Stimulated activated CD8-positive, alpha-beta memory T cell treated with anti-CD3 and anti-CD28 coated beads, Interleukin-7, amount 100 ng/mL, for 48 hours (primary cell): ENCODE measurements at places on chromosomes 4 and X.

GRCh38 chr4:188578657-188579056 lies 439.4 kb downstream of the TRIML1 start:
- DNase-seq: no peak

GRCh38 chr4:106494066-106494465 lies 125.5 kb upstream of the GIMD1 start:
- DNase-seq: no peak

DNA sequence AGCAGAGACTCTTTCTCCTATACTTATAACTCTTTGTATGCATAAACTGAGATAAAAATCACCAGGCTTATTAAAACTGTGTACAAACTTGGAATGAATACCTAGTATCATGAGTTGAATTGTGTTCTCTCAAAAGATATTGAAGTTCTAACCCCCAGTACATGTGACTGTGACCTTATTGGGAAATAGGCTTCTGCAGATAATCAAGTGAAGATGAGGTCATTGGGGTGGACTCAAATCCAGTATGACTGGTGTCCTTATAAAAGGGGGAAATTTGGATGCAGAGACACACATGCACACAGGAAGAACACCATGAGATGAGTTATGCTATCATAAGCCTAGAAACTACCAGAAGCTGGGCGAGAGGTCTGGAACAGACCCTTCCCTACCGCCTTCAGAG lies 26.2 kb downstream of the ZNF827 start:
- no peak for DNase-seq

DNA sequence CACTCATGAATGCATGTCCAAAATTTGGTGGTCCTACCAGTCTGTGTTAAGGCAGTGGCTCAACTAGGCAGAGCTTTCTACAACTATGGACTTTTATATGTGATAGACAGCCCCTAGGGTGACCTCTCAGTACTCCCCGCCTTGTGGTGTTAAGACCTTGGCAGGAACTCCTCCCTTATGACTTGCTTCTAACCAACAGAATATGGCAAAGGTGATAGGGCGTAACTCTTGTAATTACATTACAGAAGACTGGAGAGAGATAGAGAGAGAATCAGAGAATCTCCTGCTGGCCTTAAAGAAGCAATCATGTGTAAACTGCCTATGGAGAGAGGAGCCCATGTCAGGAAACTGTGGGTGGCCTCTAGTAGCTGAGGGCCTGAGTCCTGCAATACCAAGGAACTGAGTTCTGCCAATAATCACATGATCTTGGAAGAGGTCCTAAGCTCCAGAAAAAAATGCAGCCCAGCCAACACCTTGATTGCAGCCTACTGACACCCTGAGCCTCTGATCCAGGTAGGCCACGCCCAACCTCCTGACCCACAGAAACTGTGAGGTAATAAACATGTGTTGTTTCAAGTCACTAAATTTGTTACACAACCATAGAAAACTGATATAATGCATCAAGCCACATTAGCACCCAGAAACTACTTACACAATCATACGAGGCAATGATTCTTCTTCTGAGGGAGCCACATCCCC lies 68.9 kb downstream of the INPP4B start:
- no peak for DNase-seq

DNA sequence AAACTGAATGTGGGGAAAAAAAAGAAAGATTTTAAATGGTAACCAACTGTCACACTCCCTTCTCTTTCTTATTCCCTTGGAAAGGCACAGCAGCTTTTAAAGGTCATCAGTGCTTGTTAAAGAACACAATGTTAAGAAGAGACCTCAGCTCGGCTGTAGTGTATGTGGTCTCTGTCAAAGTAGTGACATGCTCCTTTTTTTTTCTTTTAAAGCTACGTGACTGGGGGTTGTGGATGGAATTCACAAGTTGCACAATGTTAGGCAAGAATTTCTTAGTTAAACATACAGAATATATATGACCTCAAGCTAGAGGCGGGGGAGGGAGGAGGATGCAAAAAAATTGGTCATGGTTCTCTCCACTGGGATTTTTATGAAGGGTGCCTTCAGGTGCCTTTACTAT lies 45.6 kb downstream of the OCRL start:
- DNase-seq: no peak
